ENCODE measurements at places on chromosomes 4 and X. TPM values are rescaled to one million over a fixed set of nuclear protein-coding genes. Genes with fewer than 3 reads are reported as not detected.
A peak's percentile ranks its signal among the peaks of the same experiment; 100 is the strongest.

DNA sequence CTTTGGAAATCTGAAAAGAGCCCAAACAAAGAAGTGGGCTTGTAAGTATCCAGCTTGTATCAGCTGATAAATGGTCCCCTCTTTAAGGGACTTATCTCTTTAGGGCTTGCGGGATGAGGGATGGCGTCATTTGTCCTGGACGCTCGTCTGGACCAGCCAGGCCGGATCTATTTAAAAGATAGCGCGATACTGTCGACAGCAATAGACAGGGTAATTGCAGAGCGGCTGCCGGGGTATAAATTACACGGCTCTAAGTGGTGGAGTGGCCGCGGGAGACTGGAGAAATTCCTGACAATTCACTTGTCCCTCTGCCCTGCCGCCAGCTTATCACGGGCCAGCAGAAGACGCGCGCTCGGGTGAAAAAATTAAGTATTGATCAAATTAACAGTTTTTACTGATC is 90.7 kb downstream of the FAM53A start:
- DNase-seq, result no peak

DNA sequence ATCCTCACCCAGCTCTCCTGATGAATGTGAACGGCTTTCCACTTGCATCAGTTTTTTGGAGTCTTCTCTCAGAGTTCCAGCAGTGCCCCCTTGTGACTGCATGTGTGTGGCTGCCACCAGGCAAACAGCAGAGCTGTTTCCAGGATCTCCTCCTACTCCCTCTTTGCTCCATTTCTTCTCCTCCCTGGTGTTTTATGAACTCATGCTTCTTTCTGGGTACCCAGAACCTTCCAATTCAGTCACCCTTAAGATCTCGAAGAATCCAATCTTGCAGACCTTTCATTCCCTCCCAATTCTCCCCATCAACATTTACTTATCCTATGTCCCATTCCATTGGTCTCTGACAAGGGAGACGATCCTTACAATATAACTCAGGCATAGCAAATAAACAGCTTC is 6.8 kb upstream of the TCEANC start:
- peak; percentile 70 for DNase-seq

Gene ARHGAP10
- 38.9 TPM for polyA plus RNA-seq

DNA sequence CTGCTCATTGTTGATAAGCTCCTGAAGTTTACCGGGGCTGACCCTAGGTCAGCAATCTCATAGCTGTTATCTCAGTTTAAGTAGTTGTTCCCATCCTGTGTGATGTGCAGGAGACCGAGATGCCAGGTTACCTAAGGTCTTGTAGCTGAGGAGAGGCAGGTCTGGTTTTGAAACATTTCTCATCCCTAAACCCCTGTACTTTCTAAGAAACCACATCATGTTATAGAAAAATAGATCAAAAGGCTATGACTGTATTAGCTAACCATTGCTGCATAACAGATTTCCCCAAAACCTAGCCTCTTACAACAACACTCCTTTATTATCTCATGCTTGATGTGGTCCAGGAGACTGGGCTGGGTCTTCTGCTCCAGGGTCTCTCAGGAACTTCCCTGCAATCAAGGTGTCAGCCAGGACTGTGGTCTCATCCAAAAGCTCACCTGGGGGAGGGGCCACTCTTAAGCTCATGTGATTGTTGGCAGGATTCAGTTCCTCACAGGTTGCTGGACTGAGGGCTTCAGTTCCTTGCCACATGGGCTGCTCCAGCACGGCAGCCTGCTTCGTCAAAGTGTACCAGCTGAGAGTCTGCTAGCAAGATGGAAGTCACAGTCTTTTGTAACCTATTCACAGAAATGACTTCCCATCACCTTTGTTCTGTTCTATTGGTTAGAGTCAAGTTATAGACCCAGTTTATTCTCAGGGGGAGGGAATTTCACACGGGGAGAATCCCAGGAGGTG is 60.9 kb upstream of the CLCN4 start:
- DNase-seq, result no peak

All from muscle of arm (tissue), 14 donors.